Fibroblast of pulmonary artery (primary cell): ENCODE measurements at places on chromosomes 2 and 18.

GRCh38 chr2:196931555-196931954 lies 5.0 kb upstream of the PGAP1 start:
- no peak for DNase-seq

DNA sequence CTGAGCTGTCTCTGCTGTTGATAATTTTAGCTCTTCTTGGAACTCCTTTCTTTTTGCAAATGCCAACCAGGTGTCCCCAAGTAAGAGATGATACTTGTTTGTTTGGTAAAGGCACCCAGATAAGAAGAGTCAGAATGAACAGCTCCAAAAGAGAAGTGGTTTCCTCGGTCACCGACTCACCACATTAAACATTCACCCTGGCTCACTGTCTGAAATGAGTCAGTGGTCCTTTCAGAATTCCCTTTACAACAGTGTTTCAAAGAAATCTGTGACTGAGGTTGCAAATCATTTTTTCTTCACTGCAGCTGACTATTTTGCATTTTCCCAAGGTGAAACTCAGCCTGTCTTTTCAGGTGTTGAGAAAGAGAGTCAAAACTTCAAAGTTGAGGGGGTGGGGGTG lies 16.2 kb upstream of the CXCR4 start:
- DNase-seq: no peak

DNA sequence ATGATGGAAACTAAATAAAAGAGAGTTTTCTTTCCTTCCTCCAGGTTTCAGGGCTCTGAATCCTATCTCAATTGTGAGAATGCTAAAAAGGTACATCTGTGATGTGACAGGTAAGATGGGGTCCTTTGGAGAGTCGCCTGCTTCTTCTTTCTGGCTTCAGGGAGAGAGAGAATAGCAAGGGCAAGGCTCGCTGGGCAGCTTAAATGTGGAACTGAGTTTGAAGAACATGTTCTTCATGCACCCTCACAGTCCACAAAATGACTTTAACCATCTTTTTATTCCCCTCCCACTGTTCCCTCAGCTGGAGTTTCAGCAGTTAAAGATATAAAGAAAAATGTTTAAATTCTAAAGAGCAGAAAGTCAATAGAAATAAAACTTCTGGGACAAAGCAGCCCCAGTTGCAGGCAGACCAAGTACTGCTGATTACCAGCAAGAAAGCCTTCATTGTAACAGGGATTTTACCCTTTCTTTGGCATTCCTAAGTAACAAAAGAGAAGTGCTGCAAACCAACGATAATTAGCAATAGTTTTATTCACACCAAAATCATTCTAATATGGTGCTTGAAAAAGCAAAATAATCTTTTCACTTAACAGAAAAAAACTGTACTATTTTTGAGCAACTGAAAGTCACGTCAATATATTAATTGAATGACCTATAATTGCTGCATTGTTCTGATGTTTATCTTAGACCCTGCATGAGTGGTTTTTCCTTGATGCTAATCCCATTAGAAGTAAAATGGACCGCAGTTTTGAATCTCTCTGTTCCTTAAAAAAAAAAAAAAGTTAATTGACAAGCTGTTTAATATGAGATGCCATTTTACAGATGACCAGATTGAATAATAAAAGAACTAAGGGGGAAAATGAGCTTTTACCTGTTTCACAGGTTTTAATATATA lies 61.5 kb downstream of the LRP2 start:
- DNase-seq: no peak

DNA sequence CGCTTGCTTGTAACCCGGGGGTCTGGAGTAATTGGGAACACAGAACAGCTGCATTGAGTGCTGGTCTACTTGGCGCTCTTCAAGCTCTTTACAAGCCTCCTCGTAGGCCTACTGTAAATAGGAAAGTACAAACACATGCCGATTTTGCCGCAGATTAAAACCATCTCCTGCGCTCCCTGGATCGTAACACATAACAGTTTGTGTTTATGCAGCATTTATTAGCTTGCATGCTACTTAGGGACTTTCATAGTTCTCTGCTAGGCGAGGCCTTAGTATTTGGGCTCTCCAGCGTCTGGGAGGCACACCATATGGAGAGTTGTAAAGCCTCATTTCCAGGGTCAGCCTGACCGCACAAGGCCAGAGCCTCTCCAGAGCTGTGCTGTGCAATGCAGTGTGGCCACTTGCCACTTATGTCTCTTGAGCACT lies 84.0 kb upstream of the HAAO start:
- no peak for DNase-seq

- no peak for DNase-seq
Measured at GRCh38 chr2:176960736-176961520, 251.7 kb upstream of the HNRNPA3 start.

DNA sequence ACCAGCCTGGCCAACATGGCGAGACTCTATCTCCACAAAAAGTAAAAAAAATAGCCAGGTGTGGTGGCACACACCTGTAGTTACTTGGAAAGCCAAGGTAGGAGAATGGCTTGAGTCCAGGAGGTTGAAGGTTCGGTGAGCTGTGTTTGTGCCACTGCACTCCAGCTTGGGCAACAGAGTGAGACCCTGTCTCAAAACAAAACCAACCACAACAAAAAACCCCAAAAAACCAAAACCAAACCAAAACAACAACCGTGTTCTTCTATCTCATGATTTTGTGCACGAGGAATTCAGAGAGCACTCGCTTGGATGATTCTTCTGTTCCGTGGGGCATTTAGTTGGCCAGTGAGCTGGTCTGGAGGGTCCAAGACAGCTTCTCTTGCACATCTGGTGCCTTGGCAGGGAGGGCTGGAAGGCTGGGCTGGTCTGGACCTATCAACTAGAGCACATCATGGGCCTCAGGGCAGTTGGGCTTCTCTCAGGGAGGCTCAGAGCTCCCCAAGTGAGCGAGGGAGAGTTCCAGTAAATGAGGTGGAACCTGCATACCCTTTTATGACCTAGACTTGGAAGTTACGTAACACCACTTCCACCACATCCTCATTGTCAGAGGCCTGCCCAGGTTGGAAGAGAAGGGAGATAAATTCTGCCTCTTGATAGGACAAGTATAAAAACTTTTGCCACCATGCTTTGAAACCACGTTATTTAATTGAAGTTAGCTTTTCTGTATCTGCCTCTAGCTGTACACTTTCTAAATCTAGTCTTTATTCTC lies 25.2 kb downstream of the SIX2 start:
- DNase-seq: no peak

- no peak for DNase-seq
Measured at GRCh38 chr2:195666113-195666712, 9.2 kb downstream of the SLC39A10 start.

- DNase-seq: no peak
Measured at GRCh38 chr2:156151351-156151750, 181.2 kb downstream of the NR4A2 start.

- no peak for DNase-seq
Measured at GRCh38 chr2:58671675-58672074, 430.6 kb upstream of the FANCL start.

- DNase-seq: no peak
Measured at GRCh38 chr18:54830866-54831265, 2.6 kb downstream of the RAB27B start.

DNA sequence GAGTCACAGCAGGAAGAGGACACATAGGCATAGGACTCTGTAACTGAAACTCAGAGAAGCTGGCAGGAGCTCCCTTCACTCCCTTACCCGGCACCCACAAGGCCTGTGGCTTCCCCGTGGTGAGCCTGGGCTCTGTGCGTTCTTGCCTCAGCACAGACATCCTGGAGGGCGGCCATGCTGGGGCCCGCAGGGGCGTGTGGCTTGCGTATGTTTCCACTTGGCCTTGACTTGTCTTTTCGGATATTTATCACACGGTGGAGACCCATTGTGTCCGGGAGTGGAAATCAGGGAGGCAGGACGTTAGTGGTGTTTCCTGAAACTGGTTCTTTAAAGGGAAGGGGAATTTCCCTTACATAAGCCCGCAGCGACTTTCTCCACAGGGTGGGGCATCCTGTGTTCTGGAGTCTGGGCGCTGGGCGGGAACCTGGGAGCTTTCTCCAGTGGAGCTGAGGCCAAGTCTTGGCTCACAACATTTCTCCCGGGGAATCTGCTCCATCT lies 49.9 kb upstream of the EML6 start:
- peak; percentile 93 for DNase-seq

DNA sequence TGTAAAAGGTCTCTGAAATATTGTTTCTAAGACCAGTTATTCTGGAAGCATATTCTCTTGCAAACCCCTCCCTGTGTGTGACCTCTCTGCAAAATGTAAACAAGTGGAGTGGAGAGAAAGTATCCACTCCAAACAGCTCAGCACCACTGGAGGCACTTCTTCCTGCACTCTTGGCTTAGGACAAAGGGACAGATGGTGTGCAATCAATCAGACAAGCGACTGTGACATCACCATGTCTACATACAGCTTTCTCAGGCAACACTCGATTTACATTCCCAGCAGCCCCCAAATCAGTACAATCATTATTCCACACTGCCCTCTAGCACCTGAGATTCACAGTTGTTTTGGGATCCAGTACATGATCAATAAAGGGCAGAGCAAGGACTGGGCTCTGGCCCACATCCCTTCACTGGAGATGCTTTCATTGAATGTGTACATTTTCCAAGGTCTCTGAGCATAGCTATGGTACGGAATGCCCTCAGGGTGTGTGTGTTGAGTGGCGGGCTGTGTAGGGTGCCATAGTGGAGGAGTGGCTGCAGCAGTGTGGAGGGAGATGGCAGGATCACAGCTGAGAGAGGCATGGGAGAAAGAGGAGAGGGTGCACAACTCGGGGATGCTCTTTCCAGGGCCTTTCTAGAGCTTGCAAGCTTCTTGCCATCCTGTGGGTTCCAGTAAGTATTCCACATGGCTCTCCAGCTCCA lies 311.8 kb upstream of the ST6GAL2 start:
- DNase-seq: no peak

DNA sequence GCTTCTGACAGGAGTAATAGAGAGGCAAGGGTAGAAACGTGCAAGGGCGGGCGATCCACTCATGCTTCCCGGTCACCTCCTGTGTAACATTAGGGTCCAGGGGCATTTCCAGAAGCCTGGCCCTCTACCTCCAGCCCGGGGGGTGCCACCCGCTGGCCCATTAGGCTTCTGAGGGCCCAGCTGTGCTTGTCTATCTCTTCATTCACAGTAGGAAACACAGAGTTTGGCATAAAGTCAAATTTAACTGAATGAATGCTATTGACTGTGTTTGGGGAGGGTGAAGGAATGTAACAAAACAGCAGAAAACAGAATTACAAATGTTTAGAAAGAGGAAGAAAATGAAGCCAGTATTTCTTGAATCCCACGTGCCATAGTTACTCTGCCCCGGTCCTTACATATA lies 112.4 kb upstream of the SLC66A3 start:
- no peak for DNase-seq

- no peak for DNase-seq
Measured at GRCh38 chr18:58024139-58024538, 19.9 kb upstream of the NEDD4L start.

GRCh38 chr2:3403587-3404334 lies 24.3 kb downstream of the TRAPPC12 start:
- no peak for DNase-seq
